T-helper 17 cell (primary cell): ENCODE measurements at places on chromosomes 3 and 15.

DNA sequence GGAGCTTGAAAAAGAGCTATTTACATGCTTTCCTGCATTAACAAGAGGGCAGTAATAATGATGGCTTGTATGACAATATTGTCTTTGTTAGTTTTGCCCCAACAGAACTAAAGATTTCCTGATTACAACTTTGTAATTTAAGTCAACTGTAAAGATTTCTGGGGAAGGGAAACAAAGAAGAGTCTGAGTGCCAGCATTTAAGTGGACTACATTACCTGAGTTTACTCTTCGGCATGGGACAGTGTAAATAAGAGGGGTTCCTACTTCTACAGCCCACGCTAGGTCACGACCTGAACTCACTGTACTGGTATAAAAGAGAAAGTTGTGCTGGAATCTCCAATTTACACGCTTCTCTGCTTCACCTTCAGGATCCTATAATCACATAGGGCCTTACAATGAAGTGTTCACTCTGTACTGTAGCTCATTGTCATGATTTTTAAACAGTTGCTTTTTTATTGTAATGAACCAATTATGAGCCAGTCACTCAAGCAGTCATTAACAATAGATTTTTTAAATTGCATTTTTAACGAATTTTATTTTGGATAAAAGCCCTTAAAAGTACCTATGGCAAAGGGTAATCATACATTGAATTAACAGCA is 39.6 kb downstream of the DPH6 start:
- no peak for DNase-seq

GRCh38 chr3:13647298-13648059 is 98.6 kb downstream of the FBLN2 start:
- no peak for DNase-seq

- no peak for DNase-seq
These were observed 21.2 kb downstream of the CMTM7 start for GRCh38 chr3:32412887-32413286.

GRCh38 chr15:25345943-25346342 is 92.9 kb downstream of the UBE3A start:
- DNase-seq: no peak

GRCh38 chr15:48781481-48782081 is 29.3 kb downstream of the CEP152 start:
- DNase-seq: no peak

- DNase-seq: no peak
These were observed 76.6 kb upstream of the SOX2 start for GRCh38 chr3:181635141-181635540.

- DNase-seq: no peak
These were observed 15.0 kb upstream of the KCNMB3 start for GRCh38 chr3:179265875-179266274.

DNA sequence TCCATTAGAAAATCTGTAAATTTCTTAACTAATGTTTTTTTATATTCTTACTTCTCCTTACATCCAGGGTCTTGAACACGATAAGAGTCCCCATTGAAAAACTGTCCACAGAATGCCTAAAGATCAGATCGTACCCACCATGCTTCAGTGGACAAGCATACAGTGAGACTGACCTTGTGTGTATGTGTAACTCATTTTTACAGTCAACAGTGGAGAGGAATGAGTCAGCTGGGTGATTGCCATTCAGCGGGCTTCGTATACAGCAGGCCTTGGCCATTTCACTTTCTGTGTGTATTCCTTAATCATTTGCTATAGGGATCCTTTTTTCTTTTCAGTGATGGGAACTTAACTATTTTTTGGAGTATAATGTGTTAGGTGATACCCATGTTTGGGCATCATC is 10.6 kb downstream of the PARP14 start:
- DNase-seq: no peak

- no peak for DNase-seq
These were observed 106.9 kb upstream of the RNU6-1 start for GRCh38 chr15:67946701-67947100.

- DNase-seq: peak; percentile 48
These were observed 79.3 kb downstream of the ATP10A start for GRCh38 chr15:25783607-25784540.

DNA sequence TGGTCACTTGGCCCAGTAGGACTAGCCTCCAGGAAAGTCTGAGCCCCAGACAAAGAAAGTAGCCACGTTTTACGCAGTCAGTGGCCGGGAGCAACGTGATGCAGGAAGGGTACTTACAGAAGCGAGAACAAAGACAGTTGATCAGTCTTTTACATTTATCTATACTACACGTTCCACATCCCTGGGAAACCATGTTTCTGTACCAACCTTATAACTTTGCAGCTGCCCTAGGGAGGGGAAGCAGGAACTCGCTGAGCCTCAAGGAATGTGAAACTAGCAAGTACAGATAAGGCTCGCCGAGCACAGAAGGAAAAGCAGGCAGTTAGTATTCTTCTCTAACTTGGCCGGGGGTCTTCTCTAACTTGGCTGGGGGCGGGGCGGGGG is 3.4 kb upstream of the KNL1 start:
- no peak for DNase-seq

- DNase-seq: no peak
These were observed 57.4 kb downstream of the CPA3 start for GRCh38 chr3:148922467-148922866.

DNA sequence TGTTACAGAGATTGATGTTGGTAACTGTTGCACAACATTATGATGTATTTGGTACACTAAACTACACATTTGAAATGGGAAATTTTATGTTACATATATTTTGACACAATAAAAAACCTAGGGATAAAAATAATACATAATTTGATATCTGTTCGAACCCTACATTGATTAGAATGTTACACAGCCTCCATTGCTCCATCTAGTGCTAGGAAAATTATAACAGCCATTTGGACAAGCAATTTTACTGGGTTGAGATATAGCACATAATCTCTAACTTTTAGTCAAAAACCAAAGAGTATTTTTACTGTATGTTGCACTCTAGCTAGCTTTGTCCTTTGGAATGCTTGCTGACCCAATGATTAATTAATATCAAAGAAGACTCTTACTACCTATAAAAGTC is 108.1 kb downstream of the LSAMP start:
- DNase-seq: no peak

GRCh38 chr3:114566162-114566755 is 272.4 kb downstream of the TIGIT start:
- no peak for DNase-seq

DNA sequence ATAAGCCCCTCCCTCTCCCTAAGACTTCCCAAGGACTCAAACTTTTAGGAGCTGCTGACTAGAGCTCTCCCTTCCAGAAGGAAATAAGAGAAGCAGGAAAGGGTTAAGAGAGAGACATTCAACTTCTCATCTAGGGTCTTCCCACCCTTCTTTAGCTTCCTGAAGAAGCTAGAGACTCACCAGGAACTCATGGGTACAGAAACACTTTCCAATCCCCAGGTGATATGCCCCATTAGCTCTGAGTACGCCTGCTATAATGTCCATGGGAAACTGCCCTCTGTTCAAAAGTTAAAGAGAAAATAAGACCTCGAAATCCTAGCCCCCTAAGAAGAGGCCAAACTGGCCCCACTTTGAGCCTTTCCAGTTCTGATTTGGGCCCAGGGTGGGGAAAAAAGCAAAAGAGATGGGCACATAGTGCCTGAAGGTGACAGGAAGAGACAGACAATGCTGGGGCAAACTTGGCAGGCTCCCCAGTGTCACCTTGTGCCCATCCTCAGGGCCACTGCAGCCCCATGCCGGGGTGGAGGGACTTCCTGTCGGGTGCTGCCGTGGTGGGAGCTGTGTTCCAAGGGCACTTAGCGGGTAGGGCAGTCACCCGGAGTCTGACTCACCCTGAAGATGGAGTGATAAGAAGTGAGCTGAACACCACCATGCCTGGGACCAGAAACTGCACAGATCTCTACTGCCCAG is 29.5 kb downstream of the CCDC12 start:
- peak; percentile 53 for DNase-seq

GRCh38 chr3:134827213-134827612 is 32.2 kb downstream of the EPHB1 start:
- DNase-seq: no peak

- DNase-seq: no peak
These were observed 533.5 kb downstream of the IGSF11 start for GRCh38 chr3:118501152-118501551.

- DNase-seq: no peak
These were observed 74.4 kb upstream of the CTDSPL start for GRCh38 chr3:37787153-37787867.

- DNase-seq: no peak
These were observed 65.6 kb downstream of the SYNPR start for GRCh38 chr3:63343674-63344073.

- DNase-seq: no peak
These were observed 22.6 kb upstream of the TEX9 start for GRCh38 chr15:56342653-56343052.

DNA sequence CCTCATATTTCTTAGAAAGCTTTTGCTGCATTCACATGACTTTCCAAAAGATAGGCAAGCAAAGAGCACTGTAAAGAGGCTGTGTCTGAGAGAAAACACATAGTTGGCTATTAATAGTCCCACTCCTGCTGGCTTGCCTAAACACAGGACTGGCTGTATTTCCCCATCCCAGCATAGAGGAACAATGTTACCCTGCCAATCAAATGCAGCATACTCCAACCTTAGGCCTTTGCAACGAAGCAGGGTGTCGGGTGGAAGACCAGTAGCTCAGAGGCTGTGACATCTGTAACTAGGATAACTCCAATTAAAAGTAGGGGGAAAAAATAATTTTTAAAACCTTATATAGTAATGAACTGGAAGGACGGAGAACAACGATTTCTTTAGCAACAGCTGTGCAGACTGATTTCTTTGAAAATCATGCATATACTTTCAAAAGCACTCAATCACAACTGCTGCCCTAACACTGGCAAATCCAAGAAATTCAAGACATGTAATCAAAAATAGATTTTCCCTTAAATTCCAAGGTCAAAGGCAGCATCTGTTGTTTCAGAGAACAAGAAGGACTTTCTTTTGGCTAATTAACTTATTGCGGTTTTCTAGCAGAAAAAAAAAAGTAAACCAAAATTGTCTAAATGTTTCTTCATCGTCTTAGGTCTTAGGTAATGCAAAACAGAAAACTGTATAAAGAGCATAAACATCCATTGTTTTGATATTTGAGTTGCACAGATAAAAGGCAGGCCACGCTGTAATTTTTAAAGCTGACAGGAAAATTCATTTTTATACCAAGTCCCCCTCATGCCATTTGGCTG is 139.3 kb downstream of the TNIK start:
- DNase-seq: no peak

- no peak for DNase-seq
These were observed 40.5 kb downstream of the PTPRG start for GRCh38 chr3:61601831-61602230.

GRCh38 chr3:18652781-18653180 is 227.6 kb upstream of the SATB1 start:
- DNase-seq: no peak

DNA sequence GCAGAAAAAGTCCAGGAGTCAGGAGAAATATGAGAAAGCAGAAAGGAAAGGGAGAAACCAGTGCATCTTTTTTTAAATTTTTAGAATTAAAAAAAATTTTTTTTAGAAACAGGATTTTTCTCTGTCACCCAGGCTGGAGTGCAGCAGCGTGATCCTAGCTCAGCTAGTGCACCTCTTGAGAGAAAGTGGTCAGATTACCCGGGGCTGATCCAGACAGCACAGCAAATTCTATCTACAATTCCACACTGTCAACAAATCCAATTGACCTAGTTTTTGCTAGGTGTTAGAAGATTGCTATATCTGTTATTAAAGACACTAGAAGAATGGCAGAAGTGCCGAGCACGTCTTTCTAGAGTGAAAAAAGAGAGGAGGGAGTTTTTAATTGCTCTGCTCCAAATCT is 117.3 kb downstream of the RFTN1 start:
- DNase-seq: no peak

- DNase-seq: no peak
These were observed 159.2 kb downstream of the TPRG1 start for GRCh38 chr3:189331002-189331418.

DNA sequence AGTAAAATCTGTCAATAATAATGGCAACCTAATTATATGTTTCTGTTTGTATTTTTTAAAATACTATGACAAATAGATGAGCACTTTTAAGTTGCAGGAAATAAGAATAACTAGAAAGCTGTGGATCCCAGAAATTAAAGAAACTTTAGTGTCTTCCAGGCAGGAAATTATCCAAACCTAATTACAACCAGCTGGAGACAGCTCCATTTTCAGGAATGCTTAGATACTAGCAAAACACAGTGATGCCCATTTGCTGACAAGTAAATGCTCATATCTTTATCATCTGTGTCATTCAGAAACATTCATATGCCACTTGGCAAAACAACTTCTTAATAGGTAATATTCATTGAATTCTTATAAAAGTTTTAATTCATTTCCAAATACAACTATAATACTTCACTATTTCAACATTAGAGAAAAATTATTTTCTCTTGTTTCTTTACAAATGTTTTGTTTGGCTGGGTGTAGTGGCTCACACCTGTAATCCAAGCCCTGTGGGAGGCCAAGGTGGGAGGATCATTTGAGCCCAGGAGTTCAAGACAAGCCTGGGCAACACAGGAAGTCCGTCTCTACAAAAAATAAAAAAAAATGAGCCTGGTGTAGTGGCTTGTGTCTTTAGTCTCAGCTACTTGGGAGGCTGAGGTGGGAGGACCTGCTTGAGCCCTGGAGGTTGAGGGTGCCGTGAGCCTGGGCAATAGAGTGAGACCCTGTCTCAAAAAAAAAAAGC is 169.1 kb upstream of the TSPAN3 start:
- no peak for DNase-seq

- no peak for DNase-seq
These were observed 113.2 kb downstream of the RFTN1 start for GRCh38 chr3:16400106-16400931.

DNA sequence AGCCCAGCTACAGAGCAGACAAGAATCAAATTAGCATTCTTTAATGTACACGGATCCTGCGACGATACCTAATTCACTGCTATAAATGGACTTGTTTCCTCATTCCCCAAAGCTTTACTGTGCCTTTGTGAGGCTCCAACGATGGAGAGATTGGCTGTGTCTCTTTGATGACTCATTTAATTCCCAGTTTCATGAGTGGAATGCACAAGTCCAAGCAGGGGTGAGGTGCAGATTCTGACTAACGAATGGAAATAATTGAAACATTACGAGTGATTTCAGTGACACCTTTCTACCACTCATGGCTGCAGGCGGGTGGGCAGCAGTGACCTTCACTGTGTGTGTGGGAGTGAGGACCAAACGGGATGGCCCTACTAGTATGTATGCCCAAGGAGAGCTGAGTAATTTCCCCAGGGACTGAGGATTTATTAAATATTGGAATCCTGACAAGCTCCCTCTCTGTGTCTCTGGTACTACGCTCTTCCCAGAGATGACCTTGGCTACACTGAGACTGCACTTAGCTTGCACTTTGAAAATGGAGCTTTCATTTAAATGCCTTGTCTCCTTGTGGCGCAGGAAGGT is 156.7 kb downstream of the CACNA2D3 start:
- DNase-seq: no peak

- DNase-seq: no peak
These were observed 62.3 kb downstream of the CHSY1 start for GRCh38 chr15:101189409-101190091.

- DNase-seq: no peak
These were observed 121.2 kb downstream of the MECOM start for GRCh38 chr3:169542331-169542751.

- no peak for DNase-seq
These were observed 86.8 kb downstream of the MYRIP start for GRCh38 chr3:39896184-39896583.
